T-helper 1 cell (primary cell): ENCODE measurements at places on chromosomes 16 and 17.

DNA sequence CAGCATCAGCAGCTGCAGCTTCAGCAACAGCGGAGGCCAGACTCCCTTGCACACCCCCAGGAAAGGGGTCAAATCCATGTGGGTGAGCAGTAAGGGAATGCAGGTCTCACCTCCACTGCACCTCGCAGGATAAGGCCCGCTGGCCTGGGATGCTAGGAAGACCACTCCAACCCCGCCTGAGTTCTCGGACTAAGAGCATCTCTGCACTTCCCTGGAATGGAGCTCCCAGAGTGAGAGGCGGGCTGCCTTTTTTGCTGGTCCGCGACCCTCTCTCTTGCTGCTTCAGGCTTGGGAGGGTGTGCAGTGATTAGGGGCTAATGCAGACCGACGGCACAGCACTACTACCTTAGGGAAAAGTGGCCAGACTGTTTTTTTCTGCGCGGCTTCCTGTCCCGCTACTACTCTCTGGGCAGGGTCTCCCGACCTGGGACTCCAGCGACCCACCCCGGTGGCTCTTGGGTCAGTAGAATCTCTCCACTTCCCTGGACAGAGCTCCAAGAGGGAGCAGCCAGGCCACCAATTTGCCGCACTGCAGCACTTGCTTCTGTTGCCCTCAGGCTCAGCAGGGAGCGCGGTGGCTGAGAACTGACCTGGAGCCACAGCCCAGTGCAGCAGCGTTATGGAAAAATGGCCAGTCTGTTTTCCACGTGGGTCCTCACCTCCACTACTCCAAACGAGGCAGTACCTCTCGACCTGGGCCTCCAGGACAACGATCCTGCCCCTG lies 480.4 kb downstream of the CDH8 start:
- no peak for DNase-seq

DNA sequence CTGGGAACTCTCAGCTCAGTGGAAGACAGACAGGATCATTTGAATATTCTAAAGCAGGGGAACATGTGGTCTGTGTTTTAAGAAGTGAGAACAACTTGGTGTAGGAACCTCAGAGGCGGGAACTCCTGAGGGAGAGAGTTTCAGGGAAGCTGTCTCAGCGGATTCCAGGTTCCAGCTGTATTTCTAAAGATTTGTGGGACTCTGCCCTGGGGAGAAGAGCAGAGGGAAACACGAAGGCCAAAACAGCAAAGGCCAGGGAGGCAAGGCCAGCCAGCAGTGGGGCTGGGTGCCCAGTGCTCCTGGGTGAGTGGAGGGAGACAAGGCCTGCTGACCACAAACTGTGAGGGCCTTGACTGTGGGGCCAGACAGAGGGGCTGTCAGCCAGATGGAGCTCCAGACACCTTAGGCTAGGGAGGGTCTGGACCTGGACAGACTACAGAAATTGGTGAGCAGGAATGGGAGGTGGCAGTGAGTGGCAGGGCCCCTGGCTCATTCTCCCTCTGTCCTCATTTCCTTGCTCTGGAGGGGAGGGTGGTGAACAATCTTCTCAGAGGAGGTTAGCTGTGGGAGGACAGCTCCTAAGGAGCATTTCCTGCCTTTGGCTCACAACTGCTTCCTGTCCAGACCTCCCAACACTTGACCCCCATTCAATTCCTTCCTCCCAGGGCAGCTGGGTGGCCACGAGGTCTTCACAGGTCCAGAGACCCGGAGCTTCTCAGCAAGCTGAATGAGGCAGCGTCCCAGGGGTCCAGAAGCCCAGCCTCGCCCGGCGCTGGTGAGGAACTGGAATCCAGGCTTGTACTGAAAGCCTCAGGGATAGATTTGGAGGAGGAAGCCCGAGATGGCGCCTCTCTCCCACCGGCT lies 21.0 kb upstream of the FZD2 start:
- no peak for DNase-seq

DNA sequence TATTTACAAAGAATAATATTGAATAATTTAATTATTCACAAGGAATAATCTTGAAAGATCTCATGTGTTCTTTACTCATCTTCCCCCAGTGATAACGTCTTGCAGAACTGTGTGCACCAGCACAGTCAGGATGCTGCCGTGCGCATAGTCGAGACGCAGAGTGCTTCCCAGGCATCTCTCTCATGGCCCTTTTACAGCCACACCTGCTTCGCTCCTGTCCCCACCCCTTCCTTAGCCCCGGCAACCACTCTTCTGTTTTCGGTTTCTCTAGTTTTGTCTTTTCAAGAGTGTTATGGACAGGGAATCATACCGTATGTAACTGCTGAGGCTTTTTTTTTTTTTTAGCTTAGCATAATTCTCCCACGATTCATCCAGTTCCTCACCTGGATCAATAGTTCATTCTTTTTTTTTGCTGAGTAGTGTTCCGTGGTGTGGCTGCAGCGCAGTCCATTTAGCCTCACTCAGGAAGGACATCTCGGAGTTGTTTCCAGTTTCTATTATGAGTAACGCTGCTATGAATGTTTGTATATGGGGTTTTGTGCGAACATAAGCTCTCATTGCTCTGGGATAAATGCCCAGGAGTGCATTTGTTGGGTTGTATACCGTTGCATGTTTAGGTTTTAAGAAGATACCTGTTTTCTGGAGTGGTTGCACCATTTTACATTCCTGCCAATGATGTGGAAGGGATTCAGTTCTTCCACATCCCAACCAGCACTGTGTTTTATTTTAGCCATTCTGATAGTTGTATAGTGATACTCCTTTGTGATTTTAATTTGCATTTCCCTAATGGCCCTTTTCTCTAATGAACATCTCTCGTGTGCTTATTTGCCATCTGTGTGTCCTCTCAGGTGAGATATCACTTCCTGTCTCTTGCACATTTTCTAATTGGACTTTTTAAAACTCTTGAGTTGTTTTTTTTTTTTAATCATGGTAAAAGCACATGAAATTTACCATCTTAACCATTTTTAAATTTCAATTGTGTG lies 47.6 kb downstream of the SEC14L1 start:
- peak; percentile 3 for DNase-seq

DNA sequence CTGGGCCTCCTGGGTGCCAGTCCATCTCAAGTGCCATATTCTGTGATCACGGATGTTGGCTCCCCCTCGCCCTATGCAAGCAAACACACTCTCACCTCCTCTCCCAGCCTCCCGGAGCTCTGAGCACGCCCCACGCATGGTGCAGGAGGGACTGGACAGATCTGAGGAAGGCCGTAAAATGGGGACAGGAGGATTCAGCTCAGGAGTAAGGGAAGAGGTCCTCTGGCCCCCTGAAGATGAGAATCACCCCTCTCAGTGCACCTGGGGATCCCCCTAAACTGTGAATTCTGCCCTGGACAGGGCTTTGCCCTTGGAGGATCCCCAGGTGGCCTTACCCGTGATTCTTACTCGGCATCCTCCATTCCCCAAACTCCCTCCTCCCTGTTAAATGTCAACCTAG lies 15.6 kb downstream of the TMEM186 start:
- DNase-seq: no peak

DNA sequence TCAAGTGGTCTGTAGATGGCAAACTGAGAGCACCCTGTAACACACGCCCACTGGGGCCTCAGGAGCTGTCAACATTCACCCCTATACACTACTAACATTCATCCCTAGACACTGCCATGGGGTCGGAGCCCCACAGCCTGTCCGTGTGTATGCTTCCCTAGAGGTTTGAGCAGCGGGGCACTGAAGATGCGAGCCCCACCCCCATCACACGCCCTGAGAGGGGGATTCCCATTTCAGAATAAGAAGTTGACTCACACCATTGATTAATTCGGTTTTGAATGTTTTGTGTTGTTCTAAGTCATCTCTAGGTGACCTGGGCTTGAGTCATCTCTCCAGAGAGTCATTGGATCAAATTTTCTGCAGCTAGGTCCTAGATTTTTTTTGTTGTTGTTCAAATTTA lies 37.3 kb upstream of the MMD start:
- no peak for DNase-seq

- DNase-seq: no peak
Measured at GRCh38 chr16:83011939-83012338, 385.2 kb downstream of the CDH13 start.

DNA sequence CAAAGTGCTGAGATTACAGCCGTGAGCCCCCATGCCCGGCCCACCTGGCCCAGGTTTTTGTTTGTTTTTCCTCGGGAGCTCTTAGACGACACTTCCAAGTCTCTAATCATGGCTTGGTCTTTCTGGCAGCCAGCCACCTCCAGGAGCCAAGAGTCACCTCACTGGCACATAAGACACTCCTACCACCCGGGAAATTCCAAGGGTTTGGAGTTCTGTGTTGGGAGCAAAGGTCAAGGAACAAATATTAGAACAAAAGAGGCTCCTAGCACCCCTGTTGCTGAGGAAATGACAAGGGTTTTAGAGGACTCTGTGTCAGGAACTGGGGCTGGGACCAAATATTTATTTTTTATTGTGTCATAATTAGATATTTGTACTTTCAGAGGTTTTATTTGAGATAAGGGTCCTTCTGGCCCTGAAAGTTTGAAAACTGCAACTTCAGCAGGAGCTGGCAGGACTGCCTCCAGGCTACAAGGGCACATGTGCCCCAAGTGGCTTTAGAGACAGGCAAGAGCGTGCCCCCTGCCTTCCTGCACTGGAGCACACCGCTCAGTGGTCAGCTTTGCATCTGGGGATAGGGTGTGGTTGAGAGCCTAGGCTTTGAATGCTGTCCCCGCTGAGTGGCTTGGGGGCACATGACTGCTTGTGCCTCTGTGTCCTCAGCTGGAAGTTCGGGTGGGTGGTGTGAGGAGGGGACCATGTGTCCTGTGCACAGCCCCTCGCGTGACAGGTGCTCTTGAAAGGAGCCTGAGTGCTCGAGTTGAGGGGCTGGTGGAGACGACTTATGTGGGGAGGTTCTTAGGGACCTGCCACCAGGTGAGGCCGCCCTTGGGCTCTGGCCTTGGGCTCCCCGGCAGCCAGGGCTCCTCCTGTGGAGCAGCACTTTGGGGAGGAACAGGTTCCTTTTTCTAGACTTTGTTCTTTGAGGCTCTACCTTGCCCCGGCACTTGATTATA lies 29.7 kb downstream of the MGRN1 start:
- DNase-seq: no peak

GRCh38 chr17:72592242-72592966 lies 471.6 kb downstream of the SOX9 start:
- DNase-seq: peak; percentile 17

GRCh38 chr16:85611444-85612190 lies 1.5 kb upstream of the GSE1 start:
- peak; percentile 30 for DNase-seq

- no peak for DNase-seq
Measured at GRCh38 chr16:15858921-15859668, 2.3 kb upstream of the MYH11 start.
